Activated naive CD4-positive, alpha-beta T cell treated with anti-CD3 and anti-CD28 coated beads, Interleukin-2, amount 10 ng/mL, durations not matched to agents 7 days and 5 days (primary cell): ENCODE measurements at places on chromosomes 5 and 9.

GRCh38 chr5:79464695-79465332 is 49.1 kb downstream of the HOMER1 start:
- no peak for DNase-seq

GRCh38 chr5:40911266-40911665 is 2.0 kb downstream of the C7 start:
- DNase-seq: no peak

DNA sequence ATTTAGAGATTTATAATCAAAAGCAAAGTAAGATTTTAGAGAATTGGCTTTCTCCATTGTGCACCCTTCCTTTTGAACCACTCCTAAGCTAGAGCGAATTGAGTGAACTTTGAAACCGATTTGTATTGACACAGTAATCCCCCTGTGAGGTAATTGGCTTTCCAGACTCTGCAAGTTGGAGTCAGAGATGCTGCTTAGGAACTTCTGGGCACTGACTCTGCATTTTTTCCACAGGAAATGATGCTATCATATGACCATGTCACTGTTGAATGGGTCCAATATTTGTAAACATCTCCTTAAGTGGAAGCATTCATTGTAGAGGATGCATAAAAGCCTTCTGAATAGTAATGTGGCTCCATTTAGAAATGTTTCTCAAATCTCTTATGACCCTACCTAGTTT is 394.4 kb upstream of the ZNF608 start:
- no peak for DNase-seq

DNA sequence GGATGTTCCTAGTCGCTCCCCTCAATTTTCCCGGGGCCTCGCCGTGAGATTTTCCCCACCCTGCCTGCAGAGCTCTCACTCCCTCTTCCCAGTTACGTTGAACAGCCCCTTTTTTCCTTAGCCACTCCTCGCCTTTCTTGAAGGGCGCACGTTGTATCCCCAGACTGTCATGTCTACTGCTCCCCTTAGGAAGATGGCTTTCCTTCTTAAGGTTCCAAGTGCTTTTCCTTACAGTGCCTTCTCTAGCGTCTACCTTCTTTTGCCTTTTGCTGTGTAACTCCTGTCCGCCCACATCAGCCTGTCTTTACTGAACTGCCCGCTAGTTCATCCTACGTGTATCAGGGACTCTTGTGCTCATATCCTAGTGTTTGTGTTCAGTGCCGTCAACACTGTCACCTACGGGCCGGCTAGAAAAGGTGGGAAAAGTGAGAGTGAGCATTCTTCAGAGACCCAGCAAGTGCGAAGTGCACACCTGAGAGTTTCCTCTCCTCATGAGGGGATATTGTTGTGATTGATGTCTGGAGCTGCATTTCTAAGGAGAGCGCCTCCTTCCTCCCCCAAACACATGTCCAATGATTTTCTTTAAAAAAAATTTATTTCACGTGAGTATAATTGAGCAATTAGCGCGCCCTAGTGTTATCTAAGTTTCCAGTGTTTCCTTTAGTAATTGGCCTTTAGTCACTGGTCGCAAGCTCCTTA is 764 bp downstream of the CAMLG start:
- peak; percentile 48 for DNase-seq

- no peak for DNase-seq
Measured at GRCh38 chr9:104775976-104776375, 12.0 kb downstream of the NIPSNAP3B start.

DNA sequence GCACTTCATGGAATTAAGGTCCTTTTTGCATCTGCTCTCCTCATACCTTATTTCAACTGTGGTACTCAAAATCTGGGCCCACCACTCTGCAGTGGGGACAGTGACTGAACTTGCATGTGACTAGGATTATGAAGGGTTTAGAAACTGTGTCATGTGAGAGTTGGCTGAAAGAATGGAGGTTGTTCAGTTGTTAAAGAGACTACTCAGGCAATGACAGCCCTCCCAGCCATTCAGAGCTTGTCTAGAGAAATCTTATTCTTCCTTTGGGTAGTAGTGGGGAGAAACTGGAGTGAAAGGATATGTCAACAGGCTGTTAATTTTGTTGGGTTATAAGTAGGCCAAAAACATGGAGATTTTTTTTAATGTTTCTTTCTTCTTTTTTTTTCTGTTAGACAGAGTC is 10.3 kb downstream of the AOPEP start:
- no peak for DNase-seq

GRCh38 chr9:23677446-23677845 is 148.6 kb downstream of the ELAVL2 start:
- no peak for DNase-seq

DNA sequence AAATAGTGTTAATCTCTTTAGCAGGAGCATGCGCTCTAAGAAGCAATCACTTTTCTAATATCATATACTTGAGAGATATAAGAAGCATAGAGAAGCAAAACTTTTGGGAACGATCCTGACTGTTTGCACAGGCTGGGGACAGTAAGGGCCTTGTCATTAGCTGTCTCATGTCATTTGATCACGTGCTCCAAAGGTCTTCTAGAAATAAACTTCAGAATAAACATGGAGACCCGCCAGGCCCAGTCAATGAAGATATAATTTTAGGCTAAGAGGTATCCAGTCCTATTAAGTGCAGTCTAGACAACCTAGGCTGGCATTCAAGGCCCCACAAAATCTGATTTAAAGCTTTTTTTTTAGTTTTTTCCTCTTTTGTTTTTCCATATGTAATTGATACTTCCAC is 111.0 kb upstream of the APC start:
- no peak for DNase-seq

DNA sequence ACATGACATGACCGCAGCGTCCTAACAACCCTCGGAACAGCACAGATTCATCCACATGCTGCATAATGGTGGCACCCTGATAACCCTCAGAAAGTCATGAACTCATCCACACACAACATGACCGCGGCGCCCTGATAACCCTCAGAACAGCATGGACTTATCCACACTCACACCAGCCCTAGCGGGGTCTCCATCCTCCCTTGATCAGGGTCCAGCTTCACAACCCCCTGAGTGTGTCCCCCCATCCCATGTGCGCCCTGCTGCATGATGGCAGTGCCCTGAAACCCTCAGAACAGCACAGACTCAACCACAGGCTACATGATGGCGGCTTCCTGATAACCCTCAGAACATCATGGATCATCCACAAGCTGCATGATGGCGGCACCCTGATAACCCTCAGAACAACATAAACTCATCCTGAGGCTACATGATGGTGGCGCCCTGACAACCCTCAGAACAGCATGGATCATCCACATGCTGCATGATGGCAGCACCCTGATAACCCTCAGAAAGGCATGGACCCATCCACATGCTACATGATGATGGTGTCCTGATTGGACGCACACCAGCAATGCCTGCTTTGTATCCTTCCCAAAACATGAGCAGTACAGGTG is 28.3 kb downstream of the SLC6A3 start:
- DNase-seq: no peak

DNA sequence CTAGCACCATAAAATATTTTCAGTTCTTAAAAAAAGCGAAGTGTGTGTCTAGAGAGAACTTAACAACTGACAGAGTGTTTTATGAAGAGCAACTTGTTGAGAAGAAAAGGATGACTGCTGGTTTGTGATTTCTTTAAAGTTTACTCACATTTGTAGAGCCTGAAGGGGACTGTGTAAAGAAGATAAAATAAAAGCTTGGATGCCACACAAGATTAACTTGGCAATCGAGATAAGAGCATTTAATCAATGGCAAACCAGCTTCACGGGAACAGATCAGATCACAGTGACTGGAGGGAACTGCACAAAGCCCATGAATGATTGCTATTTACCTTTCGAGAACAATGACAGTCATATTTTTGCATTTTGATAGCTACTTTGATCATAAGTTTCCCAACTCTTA is 2013.1 kb upstream of the CDH9 start:
- no peak for DNase-seq

DNA sequence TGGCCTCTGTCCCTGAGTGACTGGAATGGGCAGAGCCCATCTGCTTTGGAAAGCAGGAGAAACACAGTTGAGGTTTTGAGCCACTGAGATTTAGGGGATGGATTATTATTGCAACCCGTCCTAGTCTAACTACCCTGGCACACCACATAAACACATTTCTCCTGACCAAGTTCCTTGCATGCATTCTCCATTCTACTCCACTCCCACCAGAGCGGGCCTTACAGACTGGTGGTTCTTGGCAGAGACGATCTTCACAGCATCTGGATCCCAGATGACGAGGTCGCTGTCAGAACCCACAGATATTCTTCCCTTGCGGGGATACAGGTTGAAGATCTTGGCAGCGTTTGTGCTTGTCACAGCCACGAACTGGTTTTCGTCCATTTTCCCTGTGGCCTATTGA is 111.0 kb downstream of the DPYSL3 start:
- DNase-seq: no peak

GRCh38 chr9:94210616-94211603 is 48.2 kb upstream of the ZNF169 start:
- no peak for DNase-seq

DNA sequence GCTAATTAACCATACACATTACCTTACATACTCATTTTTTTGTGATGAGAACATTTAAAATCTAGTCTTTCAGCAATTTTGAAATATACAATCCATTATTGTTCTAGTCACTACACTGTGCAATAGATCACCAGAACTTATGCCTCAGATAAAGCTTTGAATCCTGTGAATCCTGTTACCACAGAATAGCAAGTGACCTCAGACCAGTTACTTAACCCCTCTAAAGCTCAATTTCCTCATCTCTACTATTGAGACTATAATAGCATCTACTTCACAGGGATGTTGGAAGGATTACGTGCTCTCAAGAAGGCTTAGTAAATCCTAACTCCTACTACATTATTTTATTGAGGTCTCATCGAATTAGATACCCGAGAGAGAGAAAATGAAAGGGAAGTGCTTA is 60.2 kb upstream of the PIP5K1B start:
- DNase-seq: no peak

DNA sequence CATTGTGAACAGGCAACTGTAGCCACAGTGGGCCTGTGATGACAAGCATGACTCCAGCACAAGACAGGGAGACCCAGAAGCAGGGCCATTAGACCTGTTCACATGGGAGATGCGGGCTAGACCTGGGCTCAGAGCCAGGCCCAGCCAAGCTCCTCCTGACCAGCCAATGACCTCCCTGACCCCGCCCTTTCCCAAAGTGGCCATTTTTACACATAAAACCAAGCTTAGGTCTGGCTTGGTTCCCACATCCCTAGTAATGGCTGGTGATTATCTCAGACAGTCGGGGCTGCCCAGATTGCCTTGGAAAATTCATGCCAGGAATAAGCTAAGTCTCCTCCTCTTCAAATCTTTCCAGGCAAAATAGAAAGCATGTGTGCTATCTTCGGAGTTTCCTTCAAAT is 94.1 kb downstream of the FRMD3 start:
- no peak for DNase-seq

- no peak for DNase-seq
Measured at GRCh38 chr5:57940236-57940635, 457.6 kb upstream of the ACTBL2 start.

- peak; percentile 45 for DNase-seq
Measured at GRCh38 chr9:114507726-114508125, 2.5 kb upstream of the WHRN start.
